ENCODE measurements at places on chromosomes 13 and 19.

DNA sequence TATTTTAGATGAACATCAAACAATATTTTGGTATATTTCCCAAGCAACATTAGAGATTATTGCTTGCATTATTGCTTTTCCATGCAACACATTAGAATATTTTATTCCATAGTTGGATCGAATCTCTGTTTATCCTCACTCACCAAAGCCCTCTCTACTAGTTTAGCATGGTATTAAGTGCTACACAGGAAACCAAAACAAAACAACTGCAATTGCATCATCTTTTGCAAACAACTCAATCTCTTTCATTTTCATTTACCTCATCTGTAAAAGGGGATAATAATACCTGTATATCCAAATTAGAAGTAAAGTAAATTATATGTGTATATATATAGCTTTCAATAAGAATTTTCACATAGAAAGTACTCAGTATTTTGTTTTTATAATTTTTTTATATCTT lies 147.8 kb upstream of the PCDH9 start:
- no peak for DNase-seq

DNA sequence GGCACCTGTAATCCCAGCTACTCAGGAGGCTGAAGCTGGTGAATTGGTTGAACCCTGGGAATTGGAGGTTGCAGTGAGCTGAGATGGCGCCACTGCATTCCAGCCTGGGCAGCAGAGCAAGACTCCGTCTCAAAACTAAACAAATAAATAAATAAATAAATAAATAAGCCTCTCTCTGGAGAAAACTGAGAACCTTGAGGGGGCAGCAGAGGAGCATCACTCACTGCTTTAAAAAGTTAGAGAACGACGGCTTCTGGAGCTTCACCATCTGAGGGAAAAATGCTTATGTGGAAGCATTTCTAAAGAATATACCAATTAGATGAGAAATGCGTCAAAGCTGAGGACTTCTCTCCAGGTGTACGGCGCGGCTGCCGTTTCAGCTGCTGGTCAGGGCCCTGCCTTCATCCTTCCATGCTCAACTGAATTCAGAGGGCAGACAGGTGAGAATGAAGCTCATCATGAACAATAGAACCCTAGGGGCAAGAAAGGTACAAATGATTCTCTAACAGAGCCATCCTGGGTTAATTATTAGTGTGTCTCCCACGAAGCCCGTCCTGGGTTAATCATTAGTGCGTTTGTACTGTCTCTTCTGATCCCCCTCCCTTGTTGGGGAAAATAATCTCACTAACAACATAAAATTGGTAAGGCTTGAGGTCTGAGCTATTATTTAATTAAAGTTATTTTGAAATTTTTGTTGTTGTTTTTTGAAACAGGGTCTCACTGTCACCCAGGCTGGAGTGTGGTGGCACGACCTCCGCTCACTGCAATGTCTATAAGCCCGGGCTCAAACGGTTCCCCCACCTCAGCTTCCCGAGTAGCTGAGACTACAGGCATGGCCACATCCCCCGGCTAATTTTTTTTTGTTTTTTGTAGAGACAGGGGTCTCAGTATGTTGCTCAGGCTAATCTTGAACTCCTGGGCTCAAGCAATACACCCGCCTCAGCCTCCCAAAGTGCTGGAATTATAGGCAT lies 80.1 kb downstream of the IPO5 start:
- DNase-seq: peak; percentile 29

GRCh38 chr13:95267662-95268342 lies 33.4 kb downstream of the ABCC4 start:
- DNase-seq: no peak

- no peak for DNase-seq
Observed at GRCh38 chr13:36282821-36283432, 14.7 kb downstream of the CCDC169 start.

- no peak for DNase-seq
Observed at GRCh38 chr19:5832527-5833216, 6.8 kb downstream of the FUT6 start.

DNA sequence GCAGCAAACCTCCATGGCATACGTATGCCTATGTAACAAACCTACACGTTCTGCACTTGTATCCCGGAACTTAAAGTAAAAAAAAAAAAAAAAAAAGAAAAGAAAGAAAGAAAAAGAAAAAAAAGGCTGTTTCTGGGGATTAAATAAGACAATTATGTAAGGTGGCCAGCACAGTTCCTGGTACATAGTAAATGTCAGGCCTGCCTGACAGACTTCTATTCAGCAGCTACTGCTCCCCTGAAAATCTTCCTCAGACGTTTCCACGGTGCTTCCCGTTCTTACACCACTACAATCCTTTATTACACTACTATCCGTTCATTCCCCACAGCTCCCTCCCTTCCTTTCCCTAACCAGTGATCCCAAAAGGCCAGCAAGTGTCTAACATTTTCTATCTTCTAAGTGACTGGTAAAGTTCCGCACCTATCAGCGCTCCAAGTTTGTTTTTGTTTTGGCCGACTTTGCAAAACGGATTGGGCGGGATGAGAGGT lies 636 bp upstream of the RB1 start:
- no peak for DNase-seq

GRCh38 chr19:6026390-6027227 lies 48.7 kb upstream of the RANBP3 start:
- no peak for DNase-seq

DNA sequence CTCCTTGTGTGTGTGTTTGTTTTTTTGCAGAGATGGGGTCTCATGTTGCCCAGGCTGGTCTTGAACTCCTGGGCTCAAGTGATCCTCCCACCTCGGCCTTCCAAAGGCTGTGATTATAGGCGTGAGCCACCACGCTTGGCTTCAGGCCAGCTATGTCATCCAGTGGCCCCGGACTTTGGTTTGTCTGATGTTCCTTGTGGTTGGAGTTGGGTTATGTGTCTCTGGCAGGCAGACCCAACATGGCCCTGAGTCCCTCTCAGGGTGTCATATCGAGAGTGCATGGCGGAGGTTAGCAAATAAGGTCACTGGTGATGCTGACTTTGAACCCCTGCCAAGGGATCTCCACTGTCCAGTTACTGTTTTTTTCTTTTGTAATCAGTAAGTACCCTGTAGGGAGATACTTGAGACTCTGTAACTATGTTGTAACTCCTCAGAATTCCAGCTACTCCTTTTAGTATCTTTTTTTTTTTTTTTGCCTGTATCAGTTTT lies 37.3 kb downstream of the SMARCA4 start:
- no peak for DNase-seq

GRCh38 chr13:23652909-23653726 lies 82.9 kb downstream of the TNFRSF19 start:
- DNase-seq: no peak

GRCh38 chr19:56988299-56988698 lies 131.5 kb upstream of the USP29 start:
- DNase-seq: no peak

GRCh38 chr13:50136226-50136625 lies 121.0 kb downstream of the KCNRG start:
- DNase-seq: no peak

- peak; percentile 33 for DNase-seq
Observed at GRCh38 chr13:22703601-22704209, 477.1 kb upstream of the SGCG start.

GRCh38 chr13:23949200-23949599 lies 51.9 kb upstream of the C1QTNF9B start:
- no peak for DNase-seq

DNA sequence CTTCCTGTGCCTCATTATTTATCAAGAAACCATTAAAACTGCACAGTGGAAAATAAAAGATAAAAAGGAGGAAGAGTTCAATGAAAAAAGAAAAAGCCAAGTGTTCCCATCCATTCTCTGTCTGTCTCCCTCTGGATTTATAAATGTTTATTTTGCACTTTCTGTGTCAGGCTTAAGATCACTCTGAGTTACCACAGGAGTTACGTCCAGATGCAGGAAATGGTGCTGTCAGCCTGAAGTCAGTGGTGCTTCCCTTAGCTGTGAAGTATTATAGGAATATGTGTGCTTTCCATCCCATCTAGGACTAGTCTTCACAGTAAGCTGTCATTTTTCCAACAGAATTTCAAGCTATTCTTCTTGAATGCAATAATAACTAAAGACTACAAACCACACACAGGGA lies 420.2 kb downstream of the KCTD12 start:
- DNase-seq: no peak

- no peak for DNase-seq
Observed at GRCh38 chr19:43367822-43368221, 14.3 kb downstream of the CD177 start.

DNA sequence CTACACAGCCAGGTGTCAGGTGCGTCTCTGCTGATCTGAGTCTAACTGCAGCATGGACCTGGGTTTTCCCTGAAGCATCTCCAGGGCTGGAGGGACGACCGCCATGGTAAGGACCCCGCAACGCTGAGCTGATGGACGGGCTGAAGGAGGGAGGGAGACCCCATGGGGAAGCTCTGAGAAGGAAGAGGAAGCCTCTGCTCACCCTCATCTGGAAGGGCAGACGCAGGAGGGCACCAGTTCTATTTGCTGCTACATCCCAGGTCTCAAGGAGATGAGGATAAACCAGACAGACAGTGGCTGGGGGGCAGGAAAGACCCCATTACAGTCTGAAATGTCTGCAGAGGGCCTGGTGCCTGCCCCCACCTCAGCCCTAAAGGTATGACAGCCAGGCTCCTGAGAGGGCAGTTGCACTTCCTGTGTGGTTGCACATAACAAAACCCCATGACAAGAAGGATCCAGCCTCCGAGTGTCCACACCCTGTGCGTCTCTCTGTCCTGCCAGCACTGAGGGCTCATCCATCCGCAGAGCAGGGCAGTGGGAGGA lies at the start of gene LILRA2:
Gene LILRA2, plus strand, starts transcription at position 461 of the 543 bp plus-strand sequence. CDS start 89 bp downstream, outside the sequence.
- DNase-seq: no peak

Data from ELF-1 (cell line).